Temporal lobe (tissue), 4 donors: ENCODE measurements at places on chromosomes 6 and 20. TPM values are rescaled to one million over a fixed set of nuclear protein-coding genes. Genes with fewer than 3 reads are reported as not detected.

SLC17A5 gene
- total RNA-seq: 17.0 TPM

BPIFB4 gene
- not detected for total RNA-seq

CTAGE9 gene
- total RNA-seq: not detected

LIN28B gene
- total RNA-seq: 0.25 TPM

CHRNA4 gene
- 22.4 TPM for total RNA-seq

TCP11 gene
- total RNA-seq: 0.25 TPM

KCNK16 gene
- not detected for total RNA-seq

MATN4 gene
- total RNA-seq: not detected

UNC5CL gene
- 0.25 TPM for total RNA-seq

TDRD6 gene
- total RNA-seq: 0.74 TPM
